Heart left ventricle (tissue), 16 donors: ENCODE measurements at places on chromosomes 12 and 14.

- DNase-seq, result no peak
These were observed 3.3 kb downstream of the ISM2 start for GRCh38 chr14:77495334-77495733.

DNA sequence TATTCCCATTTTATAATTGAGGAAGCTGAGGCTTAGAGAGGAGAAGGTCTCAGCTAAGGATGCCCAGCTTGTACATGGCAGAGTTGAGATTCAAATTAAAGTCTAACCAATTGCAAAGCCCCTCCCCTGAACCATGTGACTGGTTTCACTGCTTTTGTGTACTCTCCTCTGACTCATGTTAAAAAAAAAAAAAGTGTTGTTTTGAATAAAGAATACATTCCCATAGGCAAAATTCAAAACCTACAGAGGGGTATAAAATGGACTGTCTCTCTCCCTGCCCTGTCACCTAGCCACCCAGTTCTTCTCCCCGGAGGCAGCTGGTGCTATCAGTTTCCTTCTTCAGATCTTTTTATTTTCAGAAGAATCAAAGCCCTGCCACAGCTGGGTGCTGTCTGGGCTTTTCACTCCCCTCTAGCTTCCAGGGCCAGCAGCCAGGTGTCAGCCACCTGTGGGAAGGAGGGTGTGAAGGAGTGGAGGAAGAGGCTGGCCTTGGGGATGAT is 5.4 kb downstream of the PSMD9 start:
- no peak for DNase-seq

GRCh38 chr12:75622492-75622891 is 111.1 kb upstream of the KRR1 start:
- DNase-seq, result no peak

DNA sequence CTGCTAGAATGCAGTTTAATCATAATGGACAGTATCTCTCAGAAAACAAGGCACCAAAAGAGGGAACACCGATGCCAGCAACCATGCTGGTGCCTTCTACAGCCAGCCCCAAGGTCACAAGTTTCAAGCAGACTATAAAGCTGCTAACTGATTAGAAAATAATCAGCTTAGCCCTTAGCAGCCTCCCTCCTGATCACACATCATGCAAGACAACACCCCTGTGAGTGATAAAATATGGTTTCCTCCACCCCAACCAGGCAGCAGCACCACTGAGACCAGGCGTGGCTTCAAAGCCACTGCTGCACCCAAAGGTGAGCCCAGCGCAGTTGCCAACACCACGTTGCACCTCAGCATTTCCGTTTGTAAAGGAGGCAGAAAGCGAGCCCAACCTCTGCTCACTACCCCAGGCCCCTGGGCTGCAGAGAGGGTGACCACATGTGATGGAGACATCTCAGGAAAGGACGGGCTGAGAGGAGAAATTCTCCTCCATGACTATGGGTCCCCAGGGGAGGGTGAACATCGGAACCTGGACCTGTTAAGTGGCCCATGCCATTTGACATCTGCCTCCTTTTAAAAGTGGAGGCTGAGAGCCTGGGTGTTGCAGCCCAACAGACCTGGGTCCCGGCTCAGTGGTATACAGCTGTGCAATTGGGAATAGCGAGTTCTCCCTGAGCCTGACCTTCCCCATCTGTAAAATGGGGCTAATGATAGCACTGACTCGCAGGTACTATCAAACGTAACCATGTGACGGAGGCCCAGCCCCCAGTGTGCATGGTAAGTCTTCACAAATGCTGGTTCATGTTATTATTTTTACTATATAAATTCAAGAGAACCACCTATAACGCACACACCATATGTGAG is 11.5 kb downstream of the ZFP36L1 start:
- DNase-seq, result peak; percentile 15

DNA sequence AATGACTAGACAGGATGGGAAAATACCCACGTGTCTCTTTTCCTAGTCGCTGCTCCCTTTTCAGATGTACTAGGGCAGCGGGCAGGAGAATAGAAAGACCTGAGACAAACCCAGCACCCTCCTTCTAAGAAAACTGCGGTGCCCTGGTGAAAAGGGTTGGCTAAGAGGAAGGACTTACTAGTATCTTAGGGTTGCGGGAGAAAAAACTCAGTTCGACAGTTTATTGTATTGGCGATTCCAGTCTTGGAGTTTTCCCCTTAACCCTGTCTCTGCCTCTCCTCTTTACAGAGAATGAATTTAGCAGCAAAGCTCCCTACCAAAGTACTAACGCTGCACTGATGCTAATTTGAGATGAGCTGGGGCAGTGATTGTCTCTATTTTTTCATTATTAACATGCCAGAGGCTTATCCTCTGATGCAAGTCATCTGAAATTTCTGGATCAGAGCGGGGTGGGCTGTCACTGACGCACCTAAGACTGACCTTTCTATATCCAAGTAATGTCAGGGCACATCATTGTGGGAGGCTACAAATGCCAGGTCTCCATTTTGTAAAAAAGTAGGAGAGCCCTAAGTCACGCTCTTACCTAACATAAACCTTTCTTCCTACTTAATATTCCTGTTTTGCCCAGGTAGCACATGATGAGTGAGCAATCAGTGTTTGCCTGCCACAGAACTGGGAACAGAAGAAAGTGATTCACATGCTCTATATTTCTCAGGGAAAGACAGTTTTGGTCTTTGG is 916 bp upstream of the PAWR start:
- no peak for DNase-seq

- no peak for DNase-seq
These were observed 21.8 kb downstream of the SENP1 start for GRCh38 chr12:48084066-48084465.

DNA sequence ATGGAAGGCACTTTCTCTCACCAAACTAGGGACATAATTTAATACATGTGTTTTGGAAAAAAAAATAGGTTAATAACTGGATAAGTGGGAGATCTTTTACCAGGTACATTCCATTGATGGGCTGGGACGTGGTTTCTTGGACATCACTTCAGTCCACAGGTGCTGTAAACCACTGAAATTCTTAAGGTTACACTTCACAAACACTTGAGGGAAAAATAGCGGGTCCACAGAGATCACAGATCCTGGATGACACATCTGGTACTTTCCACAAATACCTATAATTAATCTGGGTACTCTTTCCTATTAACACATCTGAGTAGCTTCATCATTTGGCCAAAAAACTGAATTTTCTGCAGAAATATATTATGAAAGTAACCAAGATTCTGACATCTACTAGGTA is 85.0 kb downstream of the POLR3B start:
- no peak for DNase-seq
